ENCODE measurements at places on chromosomes 1 and 21. TPM values are rescaled to one million over a fixed set of nuclear protein-coding genes. Genes with fewer than 3 reads are reported as not detected.

GRCh38 chr1:67105508-67105907 lies 29.3 kb downstream of the C1orf141 start:
- DNase-seq: no peak

DNA sequence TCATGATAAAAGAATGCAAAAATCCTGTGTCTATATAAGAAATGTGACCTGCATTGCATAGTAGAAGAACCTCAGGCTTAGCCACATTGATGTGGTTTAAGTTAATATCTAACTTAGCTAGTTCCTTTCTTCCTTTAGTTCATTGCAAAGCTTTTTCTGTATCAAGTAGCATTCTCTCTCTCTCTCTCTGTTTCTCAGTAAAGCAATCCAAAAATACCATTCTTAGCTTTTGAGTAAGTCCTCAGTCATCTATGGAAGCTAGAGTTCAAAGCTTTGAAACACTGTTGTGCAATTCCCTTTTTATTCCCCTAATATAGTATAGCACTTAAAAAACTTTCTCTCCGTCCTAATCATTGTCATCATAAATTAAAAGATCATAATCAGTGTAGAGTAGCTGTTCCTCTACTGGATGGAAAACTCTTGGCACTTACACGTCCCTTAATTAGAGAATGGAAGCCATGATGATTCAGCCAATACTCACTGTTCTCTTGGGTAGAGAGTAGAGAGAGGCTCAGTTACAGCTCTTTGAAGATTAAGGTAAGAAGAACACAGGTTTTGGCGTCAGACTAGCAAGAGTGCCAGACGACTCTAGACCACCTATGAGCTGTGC lies 350.3 kb upstream of the LYPLAL1 start:
- no peak for DNase-seq

DNA sequence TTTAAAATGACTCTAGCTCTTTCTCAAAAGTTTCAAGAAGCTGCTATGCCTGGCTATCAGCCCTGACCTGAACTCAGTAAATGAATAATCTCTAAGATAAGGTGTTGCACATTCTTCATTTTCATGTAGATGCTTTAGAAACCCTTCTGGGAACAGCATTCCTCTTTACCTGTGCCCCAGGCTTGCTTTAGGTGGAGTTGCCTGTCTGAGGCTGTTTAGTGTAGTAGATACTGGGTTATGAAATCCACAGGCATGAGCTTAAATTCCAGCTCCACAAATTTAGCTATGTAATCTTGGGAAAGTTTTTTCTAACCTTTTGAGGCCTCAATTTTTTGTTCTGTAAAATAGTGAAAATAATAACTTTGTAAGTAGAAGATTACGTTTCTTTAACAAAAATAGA lies 41.6 kb downstream of the ATP6V1G3 start:
- DNase-seq: no peak

- peak; percentile 23 for DNase-seq
Measured at GRCh38 chr1:164320790-164321731, 237.9 kb upstream of the PBX1 start.

- peak; percentile 14 for DNase-seq
Measured at GRCh38 chr21:41369105-41369919, 7.5 kb downstream of the MX2 start.

GRCh38 chr1:171179318-171180227 lies 5.5 kb upstream of the FMO2 start:
- no peak for DNase-seq

The OR2W3 gene
- 0.96 TPM for total RNA-seq

The VANGL2 gene
- total RNA-seq: 106 TPM

All from neural crest cell (in vitro differentiated cells).